ENCODE measurements at places on chromosomes 7 and 10.

DNA sequence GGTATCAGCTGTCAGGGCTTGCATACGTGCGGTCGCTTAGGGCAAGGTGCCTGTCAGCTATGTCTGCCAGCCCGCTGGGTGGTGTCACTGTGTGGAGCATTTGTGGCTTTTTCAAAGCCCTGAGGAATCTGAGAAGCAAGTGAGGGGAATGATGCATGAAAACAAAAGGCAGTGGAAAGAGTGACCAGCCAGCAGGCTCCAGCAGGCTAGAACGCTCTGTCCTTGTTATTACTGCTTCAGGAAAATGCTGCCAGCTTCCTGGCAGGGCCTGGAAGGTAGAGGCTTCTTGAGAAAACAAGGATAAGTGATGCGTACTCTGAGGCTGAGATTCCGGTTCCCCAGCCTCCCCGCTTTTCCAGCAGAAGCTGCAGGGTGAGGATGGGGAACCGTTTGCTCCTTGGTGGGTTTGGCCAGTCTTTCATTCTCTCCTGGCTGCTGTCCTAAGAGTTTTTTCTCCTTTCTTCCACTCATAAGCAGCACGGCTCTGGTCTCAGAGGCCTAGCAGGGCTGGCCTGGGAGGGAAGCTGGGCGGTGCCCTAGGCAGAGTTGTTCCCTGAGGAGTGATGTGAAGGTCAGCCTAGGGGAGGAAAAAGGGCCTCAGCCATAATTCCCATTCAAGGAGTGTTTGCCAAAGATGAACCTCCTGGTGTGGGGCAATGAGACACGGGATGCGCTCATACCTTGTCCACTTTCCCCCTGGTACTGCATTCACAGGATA lies 42.8 kb upstream of the MKLN1 start:
- DNase-seq: peak; percentile 84

DNA sequence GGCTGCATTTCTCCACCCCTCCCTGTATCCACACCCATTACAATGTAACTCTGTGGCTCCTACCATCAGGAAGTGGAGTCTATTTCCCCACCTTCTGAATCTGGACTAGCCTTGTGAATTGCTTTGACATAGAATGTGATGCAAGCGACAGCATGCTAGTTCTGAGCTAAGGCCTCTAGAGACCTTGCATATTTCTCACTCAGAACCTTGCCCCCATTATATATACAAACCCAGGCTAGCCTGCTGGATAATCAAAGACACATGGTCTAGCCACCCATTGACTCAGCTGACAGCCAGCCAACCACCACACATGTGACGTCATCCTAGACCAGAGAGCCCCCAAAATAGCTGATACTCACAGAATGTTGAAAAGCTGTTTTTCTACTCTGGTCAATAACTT lies 77.9 kb downstream of the CCDC71L start:
- no peak for DNase-seq

DNA sequence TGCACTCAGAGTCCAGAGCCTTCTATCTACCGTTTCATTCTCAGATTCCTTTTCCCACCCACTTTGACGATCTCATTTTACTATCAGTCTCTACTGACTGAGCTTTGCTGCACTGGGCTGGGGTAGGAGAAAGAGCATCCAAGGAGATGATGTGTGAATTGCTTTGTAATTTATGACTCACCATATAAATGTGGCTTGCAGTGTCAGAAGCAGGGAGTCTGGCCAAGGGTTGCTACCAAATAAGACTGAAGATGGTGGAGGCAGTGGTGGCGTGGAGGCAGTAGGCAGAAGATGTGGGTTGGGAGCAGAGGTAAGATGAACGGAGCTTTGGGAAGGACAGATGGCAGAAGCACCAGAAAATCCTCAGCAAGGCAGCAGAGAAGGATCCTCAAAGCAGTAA lies 73.3 kb upstream of the AGK start:
- no peak for DNase-seq

GRCh38 chr10:124449170-124450011 lies 444 bp downstream of the NKX1-2 start:
- DNase-seq: no peak

DNA sequence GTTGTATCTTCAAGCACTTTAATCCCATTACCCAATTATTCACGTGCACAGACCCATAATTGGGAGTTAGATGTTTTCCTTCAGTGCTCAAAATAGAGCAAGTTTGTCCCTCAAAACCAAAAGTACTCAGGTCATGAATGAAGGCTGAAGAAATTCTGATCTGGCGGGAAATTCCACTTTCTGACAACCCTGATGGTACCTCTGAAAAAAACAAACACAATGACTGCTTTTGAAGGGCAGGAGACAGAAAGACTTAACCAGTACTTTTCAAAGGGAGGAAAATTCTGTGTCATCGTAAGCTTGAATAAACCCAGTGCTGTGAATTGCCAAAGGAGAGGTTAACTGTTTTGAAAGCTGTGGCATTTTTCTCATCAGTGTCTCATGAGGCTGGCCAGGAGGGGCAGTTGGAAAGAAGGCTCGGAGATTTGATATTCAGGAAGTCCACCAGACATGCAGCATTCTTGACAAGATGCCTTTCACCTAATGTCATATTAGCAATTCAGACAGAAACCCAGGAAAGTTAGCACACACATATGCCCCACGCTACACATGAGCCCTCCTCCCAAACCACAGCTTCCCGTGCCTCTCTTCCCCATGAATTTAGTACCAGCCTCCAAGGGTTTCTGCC lies 347.0 kb downstream of the KCNMA1 start:
- DNase-seq: no peak

DNA sequence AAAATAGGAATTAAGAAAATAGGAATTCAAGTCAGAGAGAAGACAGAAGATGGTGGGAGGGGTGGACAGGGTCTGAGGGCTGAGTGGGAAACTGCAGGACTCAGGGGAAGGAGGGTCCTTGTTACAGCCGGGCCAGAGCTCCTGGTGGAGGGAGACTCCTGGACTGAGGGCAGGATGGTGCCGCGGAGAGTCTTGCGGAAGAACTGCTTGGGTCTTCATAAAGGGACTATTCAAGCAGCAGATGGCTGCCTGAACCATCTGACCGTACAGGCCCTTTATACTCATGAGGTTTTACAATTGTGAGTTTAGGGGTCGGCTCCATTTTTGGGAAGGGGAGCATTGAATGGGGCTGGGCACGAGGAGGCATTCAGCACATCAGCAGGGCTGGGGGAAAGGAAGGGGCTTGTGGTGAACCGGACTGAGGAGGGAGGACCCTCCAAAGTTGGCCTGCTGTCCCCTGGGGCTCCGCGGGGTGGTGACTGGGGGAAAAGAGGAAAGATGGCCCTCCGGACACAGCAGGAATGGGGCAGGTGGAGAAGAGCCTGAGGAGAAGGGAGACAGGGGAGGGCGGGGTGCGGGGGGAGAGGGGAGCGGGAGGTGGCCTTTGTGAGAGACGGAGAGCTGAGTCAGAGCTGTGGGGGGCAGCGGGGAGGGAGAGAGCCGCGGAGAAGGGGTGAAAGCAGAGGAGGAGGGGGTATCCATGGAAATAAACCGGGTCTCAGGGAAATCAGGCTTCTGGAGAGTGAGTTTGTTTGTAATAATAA lies 1.5 kb downstream of the FAM131B start:
- DNase-seq: peak; percentile 60

DNA sequence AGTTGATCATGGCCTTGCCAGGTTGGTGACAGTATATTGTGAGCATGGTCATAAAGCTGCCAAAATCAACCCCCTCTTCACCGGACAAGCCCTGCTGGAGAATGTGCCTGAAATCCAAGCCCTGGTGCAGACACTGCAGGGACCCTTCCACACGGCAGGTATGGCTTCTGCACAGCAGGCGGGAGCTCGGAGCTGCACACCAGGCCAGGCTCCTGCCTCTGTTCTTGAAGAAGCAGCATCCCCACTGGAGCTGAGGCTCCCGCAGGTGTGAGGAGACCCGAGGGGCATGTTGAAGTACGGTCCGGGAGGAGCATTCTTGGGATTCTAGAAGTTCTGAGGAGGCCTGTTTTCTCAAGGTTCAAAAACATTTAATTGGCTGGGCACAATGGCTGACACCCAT lies 12.7 kb downstream of the DHTKD1 start:
- DNase-seq: no peak

GRCh38 chr10:129494176-129494575 lies 27.1 kb downstream of the MGMT start:
- DNase-seq: no peak

GRCh38 chr10:79132681-79133381 lies 64.1 kb downstream of the ZMIZ1 start:
- no peak for DNase-seq

GRCh38 chr7:130865408-130866236 lies 131.6 kb upstream of the KLF14 start:
- DNase-seq: no peak

DNA sequence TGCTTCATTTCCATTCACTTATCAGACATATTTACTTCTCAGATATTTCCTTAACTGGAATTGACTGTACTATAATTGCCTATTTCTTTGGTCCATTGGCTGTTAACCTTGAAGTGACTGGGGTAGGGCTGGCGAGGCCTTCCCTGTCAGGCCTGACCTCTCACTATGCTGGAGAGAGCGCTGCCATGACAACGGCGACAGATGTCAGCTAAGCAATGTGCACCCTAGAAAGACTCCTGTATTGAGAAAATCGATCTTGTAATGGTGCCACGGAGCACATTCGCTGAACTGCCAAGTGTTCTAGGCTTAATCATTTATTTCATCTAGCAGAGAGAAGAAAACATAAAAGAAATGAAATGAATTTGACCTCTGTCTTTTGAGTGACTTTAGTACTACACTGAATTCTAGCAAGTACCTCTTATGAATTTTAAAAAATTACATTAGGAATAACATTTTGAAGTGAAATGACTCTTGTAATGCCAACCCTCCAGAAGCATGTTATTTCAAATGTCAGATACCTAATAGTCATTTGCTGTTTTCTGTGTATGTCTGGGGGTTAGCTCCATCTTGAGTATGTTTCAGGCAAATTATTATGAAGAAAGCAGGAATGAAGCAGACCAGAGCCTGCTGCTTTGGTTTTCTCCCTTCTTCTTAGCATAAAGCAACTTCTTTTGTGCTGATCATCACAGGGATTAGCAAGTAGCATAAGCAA lies 148.0 kb downstream of the SNX10 start:
- no peak for DNase-seq

GRCh38 chr7:31882187-31882586 lies 188.0 kb downstream of the PDE1C start:
- DNase-seq: peak; percentile 12

- DNase-seq: no peak
These were observed 508.8 kb downstream of the TYW1 start for GRCh38 chr7:67505449-67505848.

DNA sequence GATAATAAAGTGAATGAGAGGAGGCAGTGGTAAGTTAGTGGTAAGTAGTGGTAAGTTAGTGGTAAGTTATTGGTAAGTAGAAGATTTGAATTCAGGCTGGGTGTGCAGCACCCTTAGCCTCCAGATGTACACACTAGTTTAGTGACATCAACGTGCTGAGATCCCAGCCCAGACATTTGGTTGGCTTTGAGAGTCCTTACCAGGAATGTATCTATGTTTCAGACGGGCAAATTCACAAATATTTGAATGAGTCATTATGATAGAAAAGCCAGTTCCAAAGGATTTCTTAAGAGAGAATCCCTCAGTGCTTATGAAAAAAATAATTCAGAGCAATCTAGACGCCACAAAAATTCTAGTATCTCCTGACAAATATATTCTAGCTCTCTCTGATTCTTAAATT lies 70.0 kb downstream of the ARL4A start:
- no peak for DNase-seq

GRCh38 chr10:9018195-9019173 lies 964.0 kb downstream of the GATA3 start:
- no peak for DNase-seq

- DNase-seq: no peak
These were observed 23.5 kb upstream of the C1QL3 start for GRCh38 chr10:16545116-16545736.

DNA sequence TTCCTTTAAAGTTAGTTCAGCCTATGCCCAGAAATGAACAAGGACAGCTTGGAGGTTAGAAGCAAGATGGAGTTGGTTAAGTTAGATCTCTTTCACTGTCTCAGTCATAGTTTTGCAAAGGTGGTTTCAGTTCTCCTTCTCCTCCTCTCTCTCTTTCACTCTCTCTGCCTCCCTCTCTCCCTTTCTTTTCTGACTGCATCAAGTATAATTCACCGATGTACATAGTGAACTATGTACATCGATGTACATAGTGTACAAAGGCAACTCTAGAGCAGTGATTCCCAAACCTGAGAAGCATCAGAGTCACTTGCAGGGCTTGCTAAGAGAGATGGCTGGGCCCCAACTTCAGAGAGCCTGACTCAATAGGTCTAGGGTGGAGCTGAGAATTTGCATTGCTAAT lies 1259.7 kb downstream of the TYW1 start:
- DNase-seq: no peak

GRCh38 chr10:12529976-12530375 lies 180.6 kb downstream of the CAMK1D start:
- DNase-seq: no peak

DNA sequence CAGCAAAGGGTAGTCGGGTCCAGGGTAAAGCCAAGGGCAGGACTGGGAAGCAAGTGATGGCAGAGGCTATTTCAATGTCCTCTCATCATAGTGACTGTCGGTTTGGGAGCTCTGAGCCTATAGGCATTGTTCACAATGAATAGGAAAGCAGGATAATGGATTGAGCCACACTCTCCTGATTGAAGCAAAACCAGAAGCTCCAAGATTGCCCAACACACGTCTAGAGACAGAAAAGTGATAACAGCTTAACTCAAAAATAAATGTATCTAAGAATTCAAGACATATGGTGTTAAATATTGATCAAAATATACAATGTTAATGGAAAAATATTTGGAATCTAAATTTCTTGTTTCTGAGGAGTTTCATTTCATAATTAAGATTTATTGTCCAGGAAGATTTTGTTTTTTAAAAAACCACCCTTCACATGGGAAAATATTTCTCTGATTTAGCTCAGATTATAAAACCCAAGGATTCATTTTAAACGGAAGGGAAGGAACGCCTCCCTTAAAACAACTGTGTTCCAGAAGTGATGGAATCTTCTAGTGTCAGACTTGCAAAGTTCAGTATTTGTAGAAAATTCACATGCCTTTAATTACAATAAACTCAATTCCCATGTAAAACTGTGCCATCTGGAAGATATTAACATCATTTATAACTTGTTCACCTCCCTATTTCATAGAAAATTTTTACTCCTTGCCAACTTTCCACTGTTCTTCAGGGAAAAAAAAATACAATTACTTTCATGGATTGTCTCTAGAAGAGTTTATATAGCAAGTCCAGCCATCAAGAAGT lies 54.5 kb downstream of the NRP1 start:
- no peak for DNase-seq

GRCh38 chr7:150988230-150989226 lies 2.3 kb upstream of the NOS3 start:
- DNase-seq: peak; percentile 24

DNA sequence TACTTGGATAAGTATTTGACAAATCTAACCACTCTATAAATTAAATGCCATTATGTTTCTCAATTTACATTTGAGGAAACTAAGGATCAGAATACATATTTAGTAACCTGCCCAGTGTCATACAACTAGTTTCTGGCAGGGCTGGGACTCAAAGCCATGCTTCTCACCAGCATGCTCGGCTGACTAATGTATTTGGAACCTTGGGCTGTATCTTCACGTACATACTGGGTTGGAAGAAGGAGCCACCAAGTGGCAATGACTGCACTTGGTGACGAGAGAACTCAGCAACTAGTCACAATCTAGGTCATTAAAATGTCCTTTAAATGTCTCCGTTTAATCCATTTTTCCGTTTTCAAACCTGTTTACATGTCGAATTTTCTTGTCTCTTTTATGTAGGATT lies 42.9 kb downstream of the CHRM2 start:
- no peak for DNase-seq

GRCh38 chr10:57905861-57906260 lies 361.8 kb downstream of the IPMK start:
- DNase-seq: no peak

GRCh38 chr10:31466313-31466712 lies 147.3 kb downstream of the ZEB1 start:
- no peak for DNase-seq

GRCh38 chr10:118472415-118473304 lies 122.8 kb downstream of the PRLHR start:
- no peak for DNase-seq

All from C1 segment of cervical spinal cord (tissue), 14 donors.